ENCODE measurements at places on chromosomes 2 and 18.

DNA sequence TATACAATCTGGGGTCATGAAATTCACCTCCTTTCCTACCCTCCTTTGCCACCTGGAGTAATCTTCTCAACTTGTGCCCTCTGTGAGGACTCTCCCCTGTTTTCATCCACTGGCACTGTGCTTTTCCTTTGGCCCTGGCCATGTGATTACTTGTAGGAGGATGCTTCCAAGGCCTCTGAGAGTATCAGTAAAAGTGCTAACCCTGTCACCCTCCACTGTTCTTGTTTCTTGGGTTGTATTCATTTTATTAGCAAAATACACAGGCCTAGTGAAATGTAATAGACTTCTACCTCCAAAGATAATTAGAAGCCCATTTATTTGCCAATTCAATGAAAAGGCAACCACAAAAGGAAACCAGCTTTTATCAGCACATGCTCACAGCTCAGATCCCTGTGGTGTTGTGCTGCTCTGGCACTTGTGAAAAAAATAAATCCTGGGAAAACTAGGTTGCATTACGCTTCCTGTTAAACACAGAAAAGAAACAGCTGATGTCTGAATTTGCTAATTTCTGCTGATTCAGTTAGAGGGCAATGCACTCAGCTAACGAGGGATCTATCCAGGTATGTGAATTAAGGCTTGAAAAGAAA lies 357.5 kb upstream of the ETAA1 start:
- DNase-seq, result no peak

GRCh38 chr2:174332217-174332963 lies 2.4 kb upstream of the SP9 start:
- DNase-seq, result no peak

- DNase-seq, result no peak
Measured at GRCh38 chr18:48777744-48778116, 173.0 kb downstream of the SMAD7 start.

GRCh38 chr2:23492337-23492675 lies 107.3 kb downstream of the KLHL29 start:
- DNase-seq, result no peak

GRCh38 chr2:71157124-71157793 lies 26.8 kb downstream of the MPHOSPH10 start:
- peak; percentile 43 for DNase-seq

GRCh38 chr18:32095192-32095899 lies 3.7 kb downstream of the RNF138 start:
- DNase-seq, result no peak

GRCh38 chr2:197145471-197146056 lies 165.0 kb downstream of the ANKRD44 start:
- no peak for DNase-seq

DNA sequence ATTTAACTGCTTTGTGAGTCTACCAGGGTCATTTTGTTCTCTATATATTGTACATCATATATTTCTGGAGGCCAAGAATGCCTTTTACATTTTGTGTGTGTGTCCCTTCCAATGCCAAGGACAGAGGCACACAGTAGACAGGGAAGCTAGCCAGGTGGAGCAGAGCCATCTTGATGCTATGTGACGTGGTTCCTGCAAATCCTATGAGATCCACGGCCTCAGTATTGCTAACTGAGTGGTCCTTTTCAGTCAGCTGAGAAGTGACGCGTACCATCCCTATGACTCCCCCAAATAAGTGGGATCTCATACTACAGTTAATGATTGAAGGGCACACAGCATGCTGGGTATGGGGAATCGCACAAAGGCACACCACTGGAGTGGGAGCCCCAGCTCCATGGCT lies 27.3 kb downstream of the CCDC141 start:
- no peak for DNase-seq

- DNase-seq, result no peak
Measured at GRCh38 chr2:140596447-140596846, 1534.4 kb downstream of the LRP1B start.

DNA sequence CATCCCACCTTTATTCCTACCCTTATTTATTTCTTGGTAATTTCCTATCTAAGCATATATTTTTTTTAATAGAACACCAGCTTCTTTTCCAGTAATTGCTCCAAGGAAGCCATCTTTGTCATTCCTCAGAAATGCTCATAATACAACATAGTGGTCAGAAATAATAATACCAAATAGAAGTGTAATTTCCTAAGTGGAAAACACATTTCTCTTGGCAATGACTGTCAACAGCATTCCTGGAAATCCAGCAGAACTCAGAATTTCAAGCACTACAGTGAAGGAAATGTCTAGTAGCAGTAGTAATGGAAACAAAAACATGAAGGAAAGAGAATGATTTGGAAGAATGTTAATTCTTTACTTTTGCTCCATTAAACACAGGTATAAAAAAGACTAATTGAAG lies 56.6 kb downstream of the GDF7 start:
- DNase-seq, result no peak

DNA sequence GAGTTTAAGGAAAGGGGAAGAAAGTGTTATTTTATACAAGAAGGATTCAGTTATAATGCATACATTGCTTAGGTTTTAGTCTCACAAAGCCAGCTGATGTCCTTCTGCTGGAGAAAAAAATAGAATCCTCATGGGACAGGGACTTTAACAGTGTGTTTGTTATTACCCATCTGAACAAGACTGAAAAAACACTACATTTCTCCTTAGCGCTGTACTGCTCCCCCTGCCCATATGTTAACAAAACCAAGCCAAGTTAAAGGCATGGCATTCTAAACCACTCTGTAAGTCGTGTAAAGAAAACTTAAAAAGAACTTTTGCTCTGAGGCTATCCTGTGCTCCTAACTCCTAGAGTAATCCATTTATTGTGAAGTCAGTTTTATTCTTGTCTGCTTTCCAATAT lies 102.6 kb upstream of the NYAP2 start:
- no peak for DNase-seq

GRCh38 chr2:183799761-183800160 lies 675.5 kb downstream of the NUP35 start:
- no peak for DNase-seq

- DNase-seq, result no peak
Measured at GRCh38 chr2:239220981-239221396, 179.8 kb downstream of the HDAC4 start.

DNA sequence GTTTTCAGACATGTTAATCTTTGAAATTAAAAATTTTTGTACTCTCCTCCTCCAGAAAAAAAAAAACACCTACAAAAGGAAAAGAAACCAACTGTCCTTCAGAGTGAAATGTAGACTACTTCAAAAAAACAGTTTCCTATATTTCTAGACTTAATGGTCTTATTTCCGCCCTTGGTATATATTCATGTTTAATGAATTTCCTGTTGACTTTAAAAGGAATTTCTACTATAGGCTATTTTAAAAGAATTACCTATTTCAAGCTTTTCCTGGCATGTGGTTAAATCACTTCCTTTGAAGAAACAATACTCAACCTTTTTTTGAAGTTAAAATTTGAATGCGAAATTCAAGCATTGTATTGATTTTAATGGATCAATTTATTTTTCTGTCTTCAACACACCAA lies 29.2 kb downstream of the GULP1 start:
- DNase-seq, result no peak

GRCh38 chr2:138877421-138877820 lies 97.2 kb upstream of the NXPH2 start:
- DNase-seq, result no peak

DNA sequence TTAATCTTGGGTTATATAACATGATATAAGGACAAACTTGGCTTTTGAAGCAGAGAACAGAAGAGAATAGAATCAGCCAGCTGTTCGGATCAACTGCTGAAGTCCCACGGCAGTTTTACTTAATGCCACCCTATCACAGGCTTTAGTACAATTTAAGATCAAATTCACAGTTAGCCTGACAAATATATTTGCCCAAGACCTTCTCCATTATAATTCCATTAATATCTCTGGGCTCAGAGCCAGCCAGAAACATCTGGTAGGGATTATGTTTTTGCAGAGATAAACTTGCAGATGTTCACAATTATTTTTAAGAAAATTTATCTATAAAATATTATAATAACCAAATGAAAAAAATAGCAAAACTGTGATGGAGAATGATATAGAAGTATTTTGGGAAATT lies 381.4 kb downstream of the RAD51AP2 start:
- DNase-seq, result no peak

DNA sequence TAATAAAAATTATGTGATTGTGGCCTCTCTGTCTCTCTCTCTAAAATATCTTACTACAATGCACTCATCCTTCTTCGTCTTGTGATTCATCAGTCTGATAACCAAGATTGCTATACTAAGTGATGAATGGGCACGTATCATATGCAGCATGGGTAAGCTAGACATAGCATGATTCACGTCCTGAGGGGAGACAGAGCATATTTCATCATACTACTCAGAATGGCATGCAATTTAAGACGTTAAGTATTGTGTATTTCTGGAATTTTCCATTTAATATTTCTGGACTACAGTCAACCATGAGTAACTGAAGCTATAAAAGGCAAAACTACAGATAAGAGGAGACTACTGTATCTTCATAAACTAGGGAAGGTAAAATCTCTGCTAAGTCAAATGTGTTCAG lies 97.0 kb upstream of the CD226 start:
- no peak for DNase-seq

GRCh38 chr18:58235001-58235436 lies 191.0 kb downstream of the NEDD4L start:
- no peak for DNase-seq

- no peak for DNase-seq
Measured at GRCh38 chr18:27608742-27609141, 423.6 kb upstream of the CHST9 start.

GRCh38 chr2:69742322-69742952 lies 503 bp downstream of the ANXA4 start:
- DNase-seq, result peak; percentile 45

All from H1 (cell line).